ENCODE measurements at places on chromosomes 11 and 22.

GRCh38 chr11:60056349-60056969, at the start of gene MS4A3:
Gene MS4A3 (plus strand): TSS chr11:60056665. CDS start chr11:60061161, 4,496 bp downstream.
- DNase-seq, result no peak

DNA sequence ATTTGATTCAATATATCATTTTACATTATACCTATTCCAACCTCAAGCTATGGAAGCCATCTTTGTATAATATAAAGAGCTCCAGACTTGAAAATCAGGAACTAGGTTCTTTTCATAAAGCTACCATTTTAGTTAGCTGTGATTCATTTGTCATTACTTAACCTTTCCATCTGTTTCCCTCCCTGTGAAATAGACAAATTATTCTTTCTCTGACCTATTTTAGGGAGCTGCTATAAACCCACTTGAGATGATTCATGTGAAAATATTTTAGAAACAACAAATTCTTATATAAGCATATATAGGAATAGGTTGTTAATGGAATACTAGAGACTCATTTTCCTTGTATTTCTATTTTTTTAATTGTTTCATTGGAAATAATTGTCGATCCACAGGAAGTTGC, 1012.1 kb downstream of the OPCML start:
- DNase-seq, result no peak

- DNase-seq, result no peak
These were observed 359.9 kb downstream of the ETS1 start for GRCh38 chr11:128227466-128227865.

GRCh38 chr11:85132851-85133585, 494.1 kb downstream of the DLG2 start:
- DNase-seq, result no peak

DNA sequence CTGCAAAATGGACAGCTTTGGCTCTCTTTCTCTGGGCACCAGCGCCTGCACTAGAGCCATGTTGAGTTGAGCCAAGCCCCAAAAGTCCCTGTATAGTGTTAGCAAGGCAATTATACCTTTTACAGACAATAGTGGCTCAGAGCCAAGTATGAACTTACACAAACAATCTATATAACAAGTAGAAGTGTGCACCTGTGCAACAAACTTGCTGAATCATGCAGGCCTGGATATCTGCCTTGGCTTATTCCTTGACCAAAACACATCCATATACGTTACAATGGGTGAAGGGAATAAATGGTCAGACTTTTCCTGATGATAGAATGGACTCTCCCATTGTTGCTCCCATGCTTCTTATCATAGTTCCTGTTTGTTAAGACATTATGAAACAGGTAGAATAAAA, 3.8 kb upstream of the OR52I2 start:
- no peak for DNase-seq

- no peak for DNase-seq
These were observed 2.0 kb downstream of the LMO2 start for GRCh38 chr11:33889821-33890378.

DNA sequence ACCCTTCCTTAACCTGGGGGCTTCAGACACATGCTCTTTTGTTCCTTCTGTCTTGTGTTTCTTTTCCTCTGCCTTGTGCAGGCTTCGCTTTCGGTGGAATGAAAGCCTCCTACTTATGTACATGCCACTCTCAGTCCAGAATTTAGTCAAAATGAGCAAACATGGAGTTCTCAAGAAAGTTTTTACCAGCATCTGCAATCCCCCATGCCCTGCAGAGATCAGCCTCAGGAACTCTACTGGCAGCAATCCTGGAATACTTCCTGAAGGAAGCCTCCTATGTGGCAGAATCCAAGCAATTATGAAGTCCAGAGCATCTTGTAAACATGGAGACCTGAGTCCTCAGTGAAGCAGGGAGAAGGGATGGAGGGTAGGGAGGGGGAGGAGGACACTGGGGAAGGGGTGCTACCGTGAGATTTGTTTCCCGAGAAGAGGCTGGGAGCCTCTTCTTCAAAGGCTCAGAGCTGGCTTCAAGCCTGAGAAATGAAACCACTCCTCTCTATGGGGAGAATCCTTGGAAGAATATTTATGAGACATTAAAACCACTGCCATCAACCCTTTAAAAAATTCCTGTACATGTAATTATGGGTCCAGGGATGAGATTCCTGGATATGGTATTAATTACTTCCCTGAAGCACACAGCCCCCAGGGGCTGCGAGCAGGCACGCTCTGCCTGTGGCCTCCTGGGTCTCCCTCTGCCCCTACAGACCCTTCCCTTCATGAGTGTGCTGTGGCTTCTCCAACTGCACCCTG, 58.4 kb downstream of the TENM4 start:
- DNase-seq, result no peak
